A549 treated with Hydrocortisone at 1 μM for 4 hours (cell line): ENCODE measurements at places on chromosomes 4 and X. TPM values are rescaled to one million over a fixed set of nuclear protein-coding genes. Genes with fewer than 3 reads are reported as not detected.

VBP1 gene
- 47.0 to 62.0 TPM (median 51.5 TPM) in 5 replicates for total RNA-seq

CFAP299 gene
- not detected in 5 replicates for total RNA-seq

TRIM2 gene
- 0.62 to 1.2 TPM (median 0.64 TPM) in 5 replicates for total RNA-seq

PF4V1 gene
- total RNA-seq: not detected in 5 replicates

APOOL gene
- 6.7 to 9.8 TPM (median 8.4 TPM) in 5 replicates for total RNA-seq

ADH7 gene
- not detected in 5 replicates for total RNA-seq

USP17L30 gene
- not detected in 5 replicates for total RNA-seq

MGST2 gene
- total RNA-seq: 47.0 to 54.5 TPM (median 50.4 TPM) in 5 replicates
